ENCODE measurements at places on chromosomes 12 and 14.
A peak's percentile ranks its signal among the peaks of the same experiment; 100 is the strongest.

DNA sequence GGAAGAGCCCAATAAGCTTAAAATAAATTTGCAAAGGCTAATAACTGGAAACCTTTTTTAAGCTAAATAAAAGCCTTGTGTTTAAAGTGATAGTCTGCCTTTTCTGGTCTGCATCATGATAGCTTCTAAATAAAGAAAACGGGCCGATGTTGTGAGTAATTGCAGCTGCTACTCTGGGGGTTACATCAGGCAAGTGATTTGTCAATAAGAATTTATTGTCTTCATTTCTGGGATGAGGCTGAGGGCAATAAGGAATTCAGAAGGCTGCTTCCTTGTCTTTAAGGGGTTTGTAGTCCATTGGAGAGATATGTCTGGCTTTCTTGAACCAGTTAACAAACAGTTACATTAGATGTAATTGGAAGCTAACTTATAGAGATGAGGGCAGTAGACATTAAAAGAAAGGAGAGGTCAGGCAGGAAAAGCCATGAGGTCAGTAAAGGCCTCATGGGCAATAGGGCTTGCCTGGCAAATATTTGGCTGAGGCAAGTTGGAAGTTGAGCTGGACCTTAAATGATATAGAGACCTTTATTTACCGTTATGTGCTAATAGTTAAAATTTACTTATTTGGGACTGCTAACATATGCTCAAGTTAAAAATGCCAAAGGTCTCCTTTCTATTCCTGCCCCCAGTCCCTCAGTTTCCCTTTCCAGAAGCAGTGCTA is 85.0 kb downstream of the CRADD start:
- no peak for DNase-seq

DNA sequence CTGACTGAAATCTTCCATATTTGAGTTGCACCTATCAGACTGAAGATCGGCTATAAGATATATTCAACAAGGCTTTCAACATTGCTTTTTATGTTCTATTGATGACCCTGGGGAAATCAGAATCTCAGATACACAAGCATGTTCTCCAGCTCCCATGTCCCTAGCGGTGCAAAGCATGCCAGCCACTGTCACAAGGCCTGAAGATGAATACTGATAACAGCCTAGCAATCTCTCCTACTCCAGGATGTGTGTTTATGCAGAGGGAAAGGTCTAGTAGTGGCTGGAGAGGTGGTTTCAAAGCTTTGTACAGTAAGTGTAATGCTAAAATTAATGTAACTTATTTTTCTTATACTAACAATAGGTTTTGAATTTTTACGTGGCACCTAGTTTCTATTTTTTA is 64.6 kb downstream of the SOX5 start:
- DNase-seq = no peak

- DNase-seq = no peak
These were observed 2.4 kb upstream of the KIF26A start for GRCh38 chr14:104135904-104136471.

GRCh38 chr12:49340095-49340870 is 3.3 kb upstream of the C1QL4 start:
- no peak for DNase-seq

DNA sequence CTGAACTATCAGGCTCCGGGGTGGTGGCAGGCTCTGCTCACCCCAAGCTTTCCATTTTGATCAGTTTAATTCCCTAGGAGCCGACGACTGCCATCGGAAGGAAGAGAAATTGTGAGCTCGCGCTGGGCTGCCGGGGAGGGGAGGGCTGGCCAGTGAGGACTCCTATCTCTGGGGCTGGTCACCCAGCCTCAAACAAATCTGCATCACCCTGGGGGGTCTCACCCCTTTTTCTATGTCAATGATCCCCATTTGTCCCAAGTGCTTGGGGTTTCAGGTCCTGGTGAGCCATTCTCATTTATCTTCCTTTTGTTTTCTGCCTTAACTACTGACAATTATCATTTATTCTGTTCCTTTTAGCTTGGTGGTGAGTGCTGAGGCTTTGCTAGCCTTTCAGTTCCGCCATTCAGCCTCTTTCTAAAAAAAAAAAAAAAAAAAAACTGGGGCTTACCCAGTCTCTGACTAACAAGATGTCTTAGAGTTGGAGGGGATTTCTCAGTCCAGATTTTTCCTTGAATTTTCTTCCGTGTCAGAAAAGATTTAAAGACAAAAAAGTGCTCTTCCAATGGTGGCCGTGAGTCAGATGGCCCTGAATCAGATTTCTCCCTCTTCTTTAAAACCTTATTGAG is 22.8 kb upstream of the USP44 start:
- DNase-seq = no peak

- DNase-seq = no peak
These were observed 269.4 kb downstream of the ITPR2 start for GRCh38 chr12:26563552-26563951.

DNA sequence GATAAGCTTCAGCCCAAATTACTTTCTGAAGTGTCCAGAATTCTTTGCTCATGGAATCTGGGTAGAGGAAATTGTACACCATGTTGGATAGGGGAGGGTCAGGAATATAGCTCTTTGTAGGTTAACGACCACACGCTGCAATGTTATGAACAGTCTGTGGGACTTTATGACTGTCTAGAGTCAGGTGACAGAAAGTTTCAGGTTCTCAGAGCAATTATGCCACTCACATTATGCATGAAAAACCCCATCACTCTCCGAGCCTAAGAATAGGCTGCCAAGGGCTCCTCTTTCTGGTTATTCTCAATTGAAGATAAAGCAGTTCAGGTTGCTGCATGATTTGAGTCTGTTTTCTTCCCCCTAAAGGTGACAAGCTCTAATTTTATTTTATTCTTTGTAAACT is 430.9 kb downstream of the ATP23 start:
- no peak for DNase-seq

DNA sequence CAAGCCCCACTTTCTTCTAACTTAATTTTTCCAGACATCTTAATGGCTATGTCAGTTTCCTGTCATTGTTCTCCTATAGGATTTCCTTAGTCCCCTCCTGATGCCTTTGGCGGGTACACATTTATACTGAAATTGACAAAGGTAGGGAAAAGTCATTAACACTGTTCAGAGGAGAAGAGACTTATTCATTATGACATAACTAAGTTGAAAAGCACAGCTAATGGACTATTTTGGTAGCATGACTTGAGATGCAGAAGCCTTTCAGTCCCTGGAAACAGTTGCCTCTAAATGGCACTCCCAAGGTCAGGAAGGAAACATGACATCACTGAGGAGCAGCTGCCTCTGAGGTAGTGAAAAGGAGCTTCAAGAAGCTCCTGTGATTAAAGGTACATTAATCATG is 317.5 kb upstream of the KITLG start:
- no peak for DNase-seq

GRCh38 chr12:14810167-14810952 is 3.6 kb downstream of the SMCO3 start:
- no peak for DNase-seq

DNA sequence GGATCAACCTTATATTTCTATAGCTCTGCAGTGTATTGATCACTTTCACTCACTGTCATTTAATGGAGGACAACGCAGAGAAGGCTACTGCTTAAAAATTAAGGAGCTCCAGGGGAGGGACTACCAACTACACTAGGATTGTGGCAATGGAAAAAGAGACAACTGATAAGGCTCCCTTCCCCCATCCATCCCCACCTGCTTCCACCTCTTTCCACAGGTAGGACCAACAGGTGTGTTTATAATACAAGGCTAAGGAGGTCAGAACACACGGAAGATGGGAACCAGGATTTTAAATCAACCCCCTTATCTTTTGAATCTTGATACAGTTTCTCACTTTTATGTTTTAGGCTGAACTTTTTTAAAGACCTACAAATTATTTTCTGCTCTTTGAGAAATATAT is 90.8 kb downstream of the STAB2 start:
- no peak for DNase-seq

- DNase-seq = no peak
These were observed 457.6 kb downstream of the EGLN3 start for GRCh38 chr14:33493266-33493665.

GRCh38 chr14:76773956-76774820 is 12.9 kb downstream of the VASH1 start:
- no peak for DNase-seq

DNA sequence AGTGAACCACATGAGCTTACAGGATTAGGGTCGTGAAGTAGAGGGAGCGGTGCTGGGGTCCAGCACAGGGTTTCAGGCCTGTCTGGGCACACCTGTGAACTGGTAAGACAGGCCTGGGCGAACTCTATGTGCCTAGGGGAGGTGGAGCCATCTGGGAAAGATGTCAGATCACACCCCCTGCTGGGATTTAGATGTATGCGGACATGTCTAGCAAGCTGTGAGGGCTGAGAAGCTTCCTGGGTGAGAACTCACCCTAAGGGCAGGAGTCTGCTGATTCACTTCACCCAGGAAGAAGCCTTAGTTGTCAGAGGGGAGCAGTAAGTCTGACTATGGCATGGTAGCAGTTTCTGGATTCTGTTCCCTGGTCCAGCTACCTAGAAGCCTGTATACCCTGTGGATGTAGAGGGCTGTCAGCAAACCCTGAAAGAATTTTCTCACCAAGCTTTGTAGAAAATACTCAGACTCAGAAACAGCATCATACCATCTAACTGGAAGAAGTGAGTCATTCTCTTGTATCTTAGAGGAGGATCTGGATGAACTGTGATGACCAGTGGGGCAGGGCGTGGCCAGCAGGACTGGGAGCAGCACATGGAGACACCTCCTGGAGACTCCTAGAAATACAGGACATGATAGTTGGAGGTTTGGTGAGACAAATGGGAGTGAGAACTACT is 11.2 kb upstream of the PYGL start:
- DNase-seq = peak; percentile 93

DNA sequence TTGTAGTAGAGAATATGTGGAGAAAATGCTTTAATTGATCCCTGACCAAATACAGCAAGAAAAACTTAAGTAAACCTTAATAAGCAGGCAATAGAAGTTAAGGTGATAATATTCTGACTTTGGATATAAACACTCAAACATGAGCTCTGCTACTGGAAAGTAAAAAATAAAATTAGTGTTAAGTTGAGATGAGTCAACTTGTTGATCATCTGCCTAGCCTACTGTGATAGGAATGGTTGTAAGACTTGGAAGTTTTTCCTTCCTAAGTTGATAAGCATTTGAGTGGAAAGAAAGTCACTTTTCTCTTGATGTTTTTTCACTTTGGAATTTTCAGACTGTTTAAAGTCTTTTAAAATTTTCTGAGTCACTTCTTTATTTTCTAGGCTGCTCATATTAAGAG is 26.0 kb downstream of the ADIPOR2 start:
- no peak for DNase-seq

GRCh38 chr14:83291714-83292113 is 1758.1 kb upstream of the SEL1L start:
- DNase-seq = no peak

GRCh38 chr12:47864646-47865235 is 40.1 kb downstream of the VDR start:
- DNase-seq = no peak

GRCh38 chr12:80192087-80192486 is 92.8 kb downstream of the OTOGL start:
- no peak for DNase-seq

GRCh38 chr14:70935135-70935534 is 27.9 kb downstream of the PCNX1 start:
- DNase-seq = no peak

DNA sequence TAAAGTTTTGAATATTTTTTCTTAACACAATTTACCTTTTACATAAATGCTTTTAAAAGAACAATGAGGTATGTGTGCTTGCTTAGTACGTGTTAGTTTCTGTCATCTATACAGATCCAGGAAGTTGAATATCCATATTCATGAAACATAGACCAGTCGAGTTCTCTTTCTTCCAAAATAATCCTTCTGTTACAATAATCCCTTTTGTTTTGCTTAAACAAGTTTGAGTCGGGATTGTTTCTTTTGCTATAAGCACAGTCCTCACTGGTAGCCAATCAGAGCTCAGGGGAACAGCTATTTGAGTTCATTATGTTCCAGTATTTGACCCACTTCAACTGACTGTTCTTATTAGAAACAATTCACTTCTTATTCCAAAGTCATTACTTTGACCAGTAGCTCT is 214.7 kb upstream of the FLRT2 start:
- DNase-seq = no peak

DNA sequence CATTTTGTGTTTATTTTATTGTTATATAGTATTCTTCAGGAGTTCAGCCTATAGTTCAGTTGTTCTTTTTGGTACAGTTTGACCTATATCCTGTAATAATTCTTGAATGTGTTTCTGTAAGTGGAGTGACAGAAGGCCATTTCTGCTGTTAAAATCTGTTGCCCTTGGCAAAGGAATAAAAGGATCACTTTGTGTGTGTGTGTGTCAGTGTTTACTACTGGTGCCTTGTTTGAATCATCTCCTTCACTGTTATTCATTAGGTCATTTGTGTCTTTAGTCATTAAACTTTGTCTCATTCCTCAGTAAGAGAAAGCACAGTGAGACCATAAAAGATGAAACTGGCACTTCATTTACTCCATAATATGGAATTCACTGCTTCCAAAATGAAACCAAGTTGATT is 130.7 kb downstream of the TMTC2 start:
- DNase-seq = no peak

- no peak for DNase-seq
These were observed 1.9 kb downstream of the FBRSL1 start for GRCh38 chr12:132491761-132492378.

- peak; percentile 100 for DNase-seq
These were observed 20.9 kb upstream of the GPRC5A start for GRCh38 chr12:12870465-12870864.

DNA sequence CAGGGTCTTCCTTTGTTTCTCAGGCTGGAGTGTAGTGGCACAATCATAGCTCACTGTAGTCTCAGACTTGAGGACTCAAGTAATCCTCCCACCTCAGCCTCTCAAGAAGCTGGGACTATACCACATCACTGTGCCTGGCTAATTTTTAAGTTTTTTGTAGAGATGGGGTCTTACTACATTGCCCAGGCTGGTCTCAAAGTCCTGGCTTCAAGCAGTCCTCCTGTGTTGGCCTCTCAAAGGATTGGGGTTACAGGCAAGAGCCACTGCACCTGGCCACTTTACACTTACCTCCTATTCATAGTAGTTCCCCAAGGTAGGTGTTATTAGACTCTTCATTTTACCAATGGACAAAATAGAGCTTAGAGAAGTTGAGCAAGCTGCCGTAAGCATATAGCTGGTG is 29.2 kb downstream of the STYX start:
- no peak for DNase-seq

GRCh38 chr12:45259675-45260074 is 43.8 kb downstream of the ANO6 start:
- DNase-seq = no peak

DNA sequence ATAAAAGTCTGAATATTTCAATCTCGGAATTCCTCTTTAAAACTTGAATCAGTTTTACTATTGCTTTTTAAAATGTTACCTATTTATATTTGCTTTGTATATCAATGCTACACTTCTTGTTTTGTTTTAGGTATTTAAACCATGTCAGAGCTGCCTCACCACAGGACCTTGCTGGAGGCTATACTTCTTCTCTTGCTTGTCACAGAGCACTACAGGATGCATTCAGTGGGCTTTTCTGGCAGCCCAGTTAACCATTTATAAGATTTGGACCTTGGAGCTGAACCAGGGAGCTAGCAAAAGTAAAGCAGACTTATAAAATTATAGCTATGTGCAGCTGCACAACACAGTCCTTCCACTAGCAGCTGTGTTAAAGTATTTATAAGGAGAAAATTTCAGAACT is 12.8 kb downstream of the TRMT5 start:
- no peak for DNase-seq
